ENCODE measurements at places on chromosomes 7 and 10.

- no peak for DNase-seq
Observed at GRCh38 chr7:24866004-24866615, 108.8 kb upstream of the GSDME start.

- DNase-seq = no peak
Observed at GRCh38 chr10:132098539-132099388, 33.0 kb downstream of the JAKMIP3 start.

GRCh38 chr7:74387606-74388005 lies 66.1 kb upstream of the GTF2IRD1 start:
- DNase-seq = no peak

DNA sequence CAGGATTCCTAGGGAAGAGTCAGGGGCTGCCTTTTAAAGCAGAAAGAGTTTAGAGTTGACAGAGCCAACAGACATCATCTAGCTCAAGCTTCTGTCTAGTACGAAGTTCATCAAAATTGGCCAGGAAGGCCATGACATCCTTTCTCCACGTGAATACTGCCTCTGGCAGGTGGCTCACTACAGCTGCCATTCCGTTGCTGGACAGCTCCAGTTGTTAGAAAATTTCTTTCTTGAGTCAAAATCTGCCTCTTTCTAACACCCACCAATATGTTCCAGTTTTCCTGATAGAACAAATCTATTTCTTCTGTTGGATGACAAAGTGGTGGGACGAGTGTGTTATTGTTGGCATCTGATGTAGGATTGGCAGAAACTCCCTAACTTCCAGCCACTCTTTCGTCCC lies 154.9 kb downstream of the ADRA2A start:
- DNase-seq = no peak

- DNase-seq = no peak
Observed at GRCh38 chr7:72038022-72038732, 374.0 kb downstream of the CALN1 start.

- peak; percentile 64 for DNase-seq
Observed at GRCh38 chr7:144622745-144623144, 213.1 kb downstream of the TPK1 start.

GRCh38 chr7:141354251-141354650 lies 197.0 kb upstream of the AGK start:
- no peak for DNase-seq

GRCh38 chr7:1611708-1612241 lies 41.9 kb upstream of the PSMG3 start:
- no peak for DNase-seq

DNA sequence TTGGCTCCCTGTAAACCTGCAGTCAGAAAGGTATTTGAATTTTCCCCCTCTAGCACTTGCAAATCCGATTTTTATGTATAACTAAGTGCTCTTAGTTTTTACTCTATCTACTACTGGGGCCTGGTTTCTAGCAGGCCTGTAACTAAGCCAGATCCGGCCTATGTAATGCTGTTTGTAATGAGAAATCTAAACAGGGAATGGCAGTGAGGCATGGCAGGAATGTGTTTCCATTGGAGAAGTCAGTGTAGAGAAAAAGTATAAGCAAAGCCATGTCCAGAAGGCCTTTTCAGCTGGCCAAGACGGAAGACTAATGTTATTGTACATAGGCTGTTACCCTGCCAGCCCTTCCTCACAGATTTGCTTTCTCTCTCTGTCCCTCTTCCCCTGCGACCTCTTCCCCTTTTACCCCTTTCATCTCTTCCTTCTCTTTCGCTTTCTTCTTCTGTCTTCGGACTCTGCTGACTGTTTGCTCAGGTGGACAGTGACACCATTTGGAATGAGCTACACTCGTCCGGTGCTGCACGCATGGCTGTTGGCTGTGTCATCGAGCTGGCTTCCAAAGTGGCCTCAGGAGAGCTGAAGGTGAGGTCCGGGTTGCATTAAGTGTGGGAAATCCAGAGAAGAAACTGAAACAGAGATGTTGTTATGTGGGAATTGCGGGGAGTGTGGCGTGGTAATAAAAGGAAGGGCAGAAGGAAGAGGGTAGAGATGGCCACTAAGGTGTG lies 297.5 kb downstream of the HDAC9 start:
- peak; percentile 68 for DNase-seq

GRCh38 chr10:24959382-24959730 lies 7.0 kb upstream of the PRTFDC1 start:
- no peak for DNase-seq

DNA sequence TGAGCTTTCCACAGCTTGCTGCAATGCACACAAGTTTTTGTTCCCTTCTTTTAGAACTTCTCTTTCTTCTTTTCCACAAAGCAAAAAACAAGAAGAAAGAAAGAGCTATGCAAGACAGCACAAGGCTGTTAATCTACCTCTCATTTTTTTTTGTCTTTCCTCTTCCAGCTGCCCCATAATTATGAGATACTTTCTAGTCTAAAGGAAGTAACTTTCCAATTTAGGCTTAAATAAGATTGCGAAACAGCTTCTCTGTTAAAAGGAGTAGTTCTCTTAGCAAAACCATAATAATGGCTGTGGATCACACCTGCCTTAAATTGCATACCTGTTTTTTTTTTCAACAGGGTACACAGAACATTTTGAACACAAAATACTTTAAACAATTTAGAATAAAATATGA lies 56.0 kb downstream of the NDUFB2 start:
- no peak for DNase-seq

DNA sequence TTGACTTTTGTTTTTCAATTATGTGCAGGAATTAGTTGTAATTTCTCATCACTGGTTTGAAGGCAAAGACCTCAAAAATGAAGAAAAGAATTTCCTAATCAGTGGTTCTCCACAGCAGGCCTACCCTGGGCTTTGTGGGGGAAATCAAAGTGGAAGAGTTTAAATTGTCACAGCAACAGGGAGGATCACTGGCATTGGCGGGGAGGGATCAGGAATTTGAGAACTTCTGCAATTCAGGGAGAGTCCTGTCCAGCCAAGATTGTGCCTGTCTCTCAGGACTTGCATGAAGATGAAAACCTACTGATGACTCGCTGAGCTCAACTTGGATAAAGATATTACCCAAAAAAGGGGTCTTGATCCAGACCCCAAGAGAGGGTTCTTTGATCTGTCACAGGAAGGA lies 70.1 kb downstream of the HACD1 start:
- DNase-seq = no peak

DNA sequence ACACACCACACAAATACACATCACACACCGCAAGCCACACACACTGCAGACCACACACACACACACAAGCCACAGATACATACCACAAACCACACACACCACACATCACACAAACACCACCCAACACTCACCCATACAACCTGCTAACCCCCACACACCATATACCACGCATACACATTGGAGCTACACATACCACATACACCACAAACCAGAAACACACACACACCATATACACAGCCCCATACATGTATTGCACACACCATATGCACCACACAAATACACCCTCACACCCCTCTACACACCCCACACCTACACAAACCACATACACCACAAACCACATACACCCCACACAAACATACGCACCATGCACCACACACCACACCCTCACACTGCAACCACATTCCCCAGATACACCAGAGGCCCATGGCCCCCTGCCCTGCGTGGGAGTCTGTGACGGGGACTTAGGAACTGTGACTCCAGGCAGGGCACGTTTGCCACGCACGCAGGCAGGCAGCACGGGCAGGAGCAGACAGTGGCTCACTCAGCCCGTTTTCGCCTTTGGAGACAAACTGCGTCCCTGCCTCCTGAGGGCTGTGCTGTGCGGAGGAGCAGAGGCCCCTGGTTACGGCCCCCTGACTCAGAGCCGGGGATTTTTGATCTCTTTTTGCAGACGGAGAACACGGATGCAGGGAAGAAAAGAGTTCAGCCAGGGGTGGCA lies 52.6 kb downstream of the TMEM209 start:
- no peak for DNase-seq

DNA sequence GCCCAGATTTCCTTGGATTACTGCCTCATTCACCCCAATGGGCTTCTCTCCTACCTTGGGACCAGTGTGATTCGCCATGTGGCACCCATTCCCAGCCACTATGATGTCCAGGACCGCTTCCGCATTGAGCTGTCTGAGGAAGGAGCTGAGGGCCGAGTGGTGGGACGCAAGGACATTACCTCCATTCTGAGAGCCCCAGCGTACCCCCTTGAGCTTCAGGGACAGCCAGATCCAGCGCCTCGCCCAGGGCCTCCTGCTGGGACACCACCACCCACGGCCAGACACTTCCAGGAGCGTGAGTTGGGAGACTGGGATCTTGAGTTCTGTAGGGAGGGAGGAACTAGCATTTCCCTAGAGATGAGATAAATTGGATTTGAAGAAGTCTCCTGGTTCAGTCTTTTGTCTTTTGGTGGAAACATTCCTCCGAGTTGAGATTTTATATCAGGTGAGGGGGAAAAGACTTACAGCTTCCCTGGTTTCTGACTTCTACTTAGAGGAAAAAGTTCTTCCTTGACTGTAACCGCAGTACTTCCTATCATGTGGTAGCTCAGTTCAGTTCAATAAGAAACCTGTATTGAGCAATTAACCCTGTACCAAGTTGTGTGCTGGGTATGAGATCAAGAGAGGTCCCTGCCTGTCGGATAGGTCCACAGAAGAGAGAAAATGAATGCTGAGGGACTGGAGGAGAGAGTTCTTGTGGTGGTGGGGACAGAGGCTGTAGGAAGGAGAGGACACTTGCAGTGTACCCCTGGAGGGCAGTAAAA lies 1.3 kb downstream of the MOSPD3 start:
- DNase-seq = no peak

GRCh38 chr7:39951226-39952194 lies 1.5 kb downstream of the CDK13 start:
- peak; percentile 79 for DNase-seq

GRCh38 chr10:94623572-94623971 lies 60.0 kb upstream of the CYP2C18 start:
- no peak for DNase-seq

GRCh38 chr10:48449501-48450232 lies 143.2 kb downstream of the MAPK8 start:
- DNase-seq = no peak

GRCh38 chr7:14504134-14504533 lies 398.4 kb downstream of the DGKB start:
- no peak for DNase-seq

DNA sequence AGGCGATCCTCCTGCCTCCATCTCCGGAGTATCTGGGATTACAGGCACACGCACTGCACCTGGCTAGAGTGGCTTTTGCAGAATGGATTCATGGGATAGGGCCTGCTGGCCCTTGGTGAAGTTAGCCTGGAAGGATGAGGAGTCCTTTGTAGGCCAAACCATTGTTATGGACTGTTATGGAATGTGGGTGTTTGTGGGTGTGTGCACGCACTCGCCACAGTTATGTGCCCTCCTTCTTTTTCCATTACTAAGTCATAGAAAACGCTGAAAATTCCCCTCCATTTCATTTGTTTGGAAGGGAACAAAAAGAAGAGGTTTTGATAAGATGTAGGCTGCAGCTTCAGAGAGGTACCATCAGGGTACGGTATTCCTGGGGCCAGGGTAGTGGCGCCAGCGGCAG lies 15.0 kb downstream of the ZNF862 start:
- no peak for DNase-seq

GRCh38 chr7:93629291-93629801 lies 54.8 kb upstream of the CALCR start:
- DNase-seq = peak; percentile 24

DNA sequence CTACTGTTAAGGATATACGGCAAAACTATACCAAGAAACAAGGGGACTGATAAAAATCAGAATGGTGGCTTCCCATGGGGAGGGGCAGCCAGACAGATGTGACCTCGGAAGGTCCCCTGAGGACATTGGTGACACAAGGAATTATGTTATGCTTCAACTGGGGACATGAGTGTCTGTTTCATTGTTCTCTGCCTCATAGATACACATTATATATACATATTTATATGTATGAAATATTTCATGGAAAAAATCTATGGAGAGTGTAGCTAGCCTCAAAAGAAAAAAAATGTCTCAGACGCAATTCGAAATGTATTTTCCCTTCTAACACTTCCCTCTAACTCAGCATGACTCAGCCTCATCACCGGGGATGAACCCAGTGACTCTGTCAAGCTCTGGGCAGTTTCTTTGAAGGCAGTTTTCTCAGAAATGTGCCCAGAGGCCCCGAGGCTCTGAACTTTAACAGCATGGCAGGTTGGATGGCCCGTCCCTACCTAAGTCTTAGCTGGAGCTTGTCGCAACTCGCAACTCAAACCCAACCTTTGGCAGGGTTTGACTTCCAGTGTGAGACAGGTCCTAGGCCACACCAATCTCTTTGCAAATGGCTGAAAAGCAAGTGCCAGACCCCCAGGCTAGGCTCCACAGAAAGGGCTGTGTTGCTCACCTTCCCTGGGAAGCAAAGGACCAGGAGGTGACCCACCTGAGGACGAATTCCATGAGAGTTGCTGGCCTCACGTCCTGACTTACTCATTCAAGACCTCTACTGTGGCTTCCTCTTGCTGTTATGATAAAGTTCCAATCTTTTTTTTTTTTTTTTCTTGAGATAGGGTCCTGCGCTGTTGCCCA lies 86.9 kb downstream of the CARD11 start:
- no peak for DNase-seq

All from DMS53 (cell line).